Activated CD8-positive, alpha-beta T cell treated with anti-CD3 and anti-CD28 coated beads, Interleukin-2, amount 10 ng/mL, durations not matched to agents 7 days and 5 days (primary cell): ENCODE measurements at places on chromosomes 4 and X. TPM values are rescaled to one million over a fixed set of nuclear protein-coding genes. Genes with fewer than 3 reads are reported as not detected.
A peak's percentile ranks its signal among the peaks of the same experiment; 100 is the strongest.

Gene HERC5
- 30.2 TPM for total RNA-seq

Gene LRAT
- not detected for total RNA-seq

Gene LONRF3
- 0.23 TPM for total RNA-seq

Gene MAP7D2
- total RNA-seq: 0.13 TPM

DNA sequence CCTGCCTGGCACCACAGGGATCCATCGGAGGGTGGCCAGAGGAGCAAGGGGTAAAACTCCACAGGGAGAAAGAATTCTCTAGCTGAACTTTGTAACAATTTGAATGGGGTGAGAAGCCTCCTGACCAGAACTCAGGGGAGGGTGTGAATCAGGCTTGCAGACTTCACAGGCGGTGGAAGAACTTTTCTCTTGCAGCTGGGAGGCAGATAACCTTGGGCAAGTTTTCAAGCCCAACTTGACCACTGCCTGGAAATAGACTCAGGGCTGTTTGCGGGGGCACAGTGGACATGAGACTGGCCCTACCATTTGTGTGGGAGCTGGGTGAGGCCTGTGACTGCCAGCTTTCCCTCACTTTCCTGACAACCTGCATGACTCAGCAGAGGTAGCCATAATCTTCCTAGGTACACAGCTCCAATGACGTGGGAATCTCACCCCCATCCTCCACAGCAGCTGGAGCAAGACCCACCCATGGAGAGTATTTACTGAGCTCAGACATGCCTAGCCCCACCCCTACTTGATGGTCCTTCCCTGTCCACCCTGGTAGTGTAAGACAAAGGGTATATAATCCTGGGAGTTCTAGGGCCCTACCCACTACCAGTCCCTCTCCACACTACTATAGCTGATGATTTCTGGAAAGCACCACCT is 210.0 kb upstream of the AGTR2 start:
- DNase-seq: no peak

- DNase-seq: peak; percentile 60
Observed at GRCh38 chrX:1673337-1673736, 58.5 kb downstream of the ASMT start.

DNA sequence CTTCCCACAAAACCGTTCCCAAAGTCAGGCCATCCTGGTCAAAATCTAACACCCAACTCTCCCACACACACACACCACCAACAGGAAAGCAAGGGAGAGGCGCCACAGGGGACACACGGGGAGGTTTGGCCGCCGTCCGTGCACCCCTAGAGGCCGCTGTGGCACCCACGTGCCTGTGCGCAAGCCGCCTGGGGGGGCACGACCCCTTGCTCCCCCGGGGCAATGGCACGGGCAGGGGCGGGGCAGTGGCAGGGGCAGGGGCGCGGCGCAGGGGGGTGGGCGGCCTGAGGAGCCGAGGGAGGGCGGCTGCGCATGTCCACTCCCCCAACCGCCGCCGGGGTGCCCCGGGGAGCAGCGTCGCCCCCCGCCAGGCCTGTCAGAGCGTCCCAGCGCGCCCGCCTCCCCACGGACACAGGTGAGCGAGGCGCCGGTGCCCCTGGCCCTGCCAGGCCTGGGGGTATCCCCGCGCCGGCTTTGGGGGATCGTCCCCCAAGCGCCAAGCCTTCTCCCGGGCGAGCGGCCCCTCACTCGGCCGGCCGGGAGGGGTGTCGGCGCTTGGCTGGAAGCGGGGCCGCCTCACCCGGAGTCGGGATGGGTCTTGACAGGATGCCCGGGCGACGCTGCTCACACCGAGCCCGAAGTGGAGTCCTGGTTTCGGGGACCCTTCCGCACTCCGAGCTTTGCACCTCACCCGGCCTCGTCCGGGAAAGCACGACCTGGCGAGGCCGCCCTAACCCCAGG is at the start of gene ERAS:
Gene ERAS, plus strand, starts transcription at position 379 of the 741 bp plus-strand sequence. CDS start 2,611 bp downstream, outside the sequence.
- DNase-seq: no peak

- DNase-seq: no peak
Observed at GRCh38 chr4:98383431-98384106, 122.4 kb downstream of the RAP1GDS1 start.

- peak; percentile 91 for DNase-seq
Observed at GRCh38 chr4:48047421-48047844, 30.9 kb downstream of the NIPAL1 start.

- DNase-seq: no peak
Observed at GRCh38 chr4:128341634-128342033, 54.0 kb upstream of the PGRMC2 start.

- DNase-seq: no peak
Observed at GRCh38 chr4:185921583-185922555, 109.9 kb upstream of the SORBS2 start.
